CD14-positive monocyte (primary cell): ENCODE measurements at places on chromosomes 16 and 17.

- peaks cover 22% of the 10 kb centered on the region for H3K36me3 ChIP-seq
- H3K27ac ChIP-seq = peak overlapping the region; percentile 89
- H3K4me3 ChIP-seq = no peak overlapping the region
- H3K27me3 ChIP-seq = no peaks in the 10 kb centered on the region
- peak; percentile 90 for DNase-seq
Observed at GRCh38 chr17:560432-560873, 154.2 kb downstream of the VPS53 start.

- DNase-seq = peak; percentile 99
- no peaks in the 10 kb centered on the region for H3K27me3 ChIP-seq
- H3K4me3 ChIP-seq = peak overlapping the region; percentile 14
- no peaks in the 10 kb centered on the region for H3K36me3 ChIP-seq
- H3K4me1 ChIP-seq = peaks cover 19% of the 10 kb centered on the region
- peak overlapping the region; percentile 80 for H3K27ac ChIP-seq
Observed at GRCh38 chr16:86018487-86018886, 119.5 kb downstream of the IRF8 start.

DNA sequence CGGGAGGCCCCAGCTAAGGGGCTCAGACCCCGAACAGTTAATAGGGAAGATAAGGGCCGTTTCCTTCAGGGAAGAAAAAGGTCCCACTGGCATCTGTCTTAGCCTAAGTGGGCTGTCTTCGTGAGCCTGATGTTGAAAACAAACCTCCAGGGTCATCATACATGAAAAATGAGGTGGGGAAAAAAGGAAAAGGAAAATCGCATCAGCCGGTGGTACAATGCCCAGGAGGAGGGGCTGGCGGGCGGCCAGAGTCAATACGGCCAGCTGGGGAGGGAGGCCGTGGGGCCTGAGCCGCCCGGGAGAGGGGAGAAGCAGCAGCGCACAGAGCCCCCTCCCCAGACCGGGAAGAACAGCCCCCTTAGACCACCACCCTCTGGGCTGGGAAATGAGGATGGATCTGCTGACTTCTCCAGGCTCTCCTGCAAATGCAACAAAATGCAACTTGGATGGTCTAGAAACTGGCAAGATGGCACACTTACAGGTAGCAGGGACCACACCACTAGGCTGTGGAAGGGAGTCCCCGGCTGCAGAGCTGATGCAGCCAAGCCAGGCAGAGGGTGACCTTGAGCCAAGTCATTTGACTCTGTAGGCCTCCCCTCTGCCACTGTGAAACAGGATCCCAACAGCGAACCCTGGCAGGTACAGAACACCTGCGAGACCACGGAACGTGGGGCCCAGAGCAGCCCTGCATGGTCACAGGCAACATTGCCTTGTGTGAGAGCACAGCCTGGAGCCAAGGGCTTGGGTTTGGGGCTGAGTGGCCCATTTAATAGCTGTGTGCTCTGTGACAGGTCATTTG lies 448.5 kb downstream of the SOX9 start:
- H3K36me3 ChIP-seq = no peaks in the 10 kb centered on the region
- no peak for DNase-seq
- no peak overlapping the region for H3K27ac ChIP-seq
- no peaks in the 10 kb centered on the region for H3K27me3 ChIP-seq

GRCh38 chr16:84052071-84052622 lies 9.6 kb upstream of the SLC38A8 start:
- no peak for DNase-seq
- no peaks in the 10 kb centered on the region for H3K4me1 ChIP-seq
- H3K36me3 ChIP-seq = peaks cover 65% of the 10 kb centered on the region
- no peaks in the 10 kb centered on the region for H3K27me3 ChIP-seq
- no peak overlapping the region for H3K4me3 ChIP-seq

GRCh38 chr16:62625326-62625725 lies 589.1 kb upstream of the CDH8 start:
- H3K4me1 ChIP-seq = no peaks in the 10 kb centered on the region
- no peak overlapping the region for H3K27ac ChIP-seq

- H3K27ac ChIP-seq = no peak overlapping the region
- no peaks in the 10 kb centered on the region for H3K27me3 ChIP-seq
- no peaks in the 10 kb centered on the region for H3K36me3 ChIP-seq
- DNase-seq = no peak
- H3K4me1 ChIP-seq = peaks cover 57% of the 10 kb centered on the region
Observed at GRCh38 chr16:57672416-57672815, 4.3 kb downstream of the ADGRG3 start.

GRCh38 chr16:88856122-88856827 lies 472 bp downstream of the GALNS start:
- H3K27ac ChIP-seq = peak overlapping the region; percentile 70
- H3K27me3 ChIP-seq = no peaks in the 10 kb centered on the region
- peaks cover 27% of the 10 kb centered on the region for H3K36me3 ChIP-seq
- H3K4me3 ChIP-seq = peak overlapping the region; percentile 38

- no peak overlapping the region for H3K27ac ChIP-seq
- DNase-seq = no peak
- no peaks in the 10 kb centered on the region for H3K36me3 ChIP-seq
- no peak overlapping the region for H3K4me3 ChIP-seq
- H3K27me3 ChIP-seq = no peaks in the 10 kb centered on the region
- peaks cover 38% of the 10 kb centered on the region for H3K4me1 ChIP-seq
Observed at GRCh38 chr16:30163538-30163937, 19.9 kb upstream of the CORO1A start.

DNA sequence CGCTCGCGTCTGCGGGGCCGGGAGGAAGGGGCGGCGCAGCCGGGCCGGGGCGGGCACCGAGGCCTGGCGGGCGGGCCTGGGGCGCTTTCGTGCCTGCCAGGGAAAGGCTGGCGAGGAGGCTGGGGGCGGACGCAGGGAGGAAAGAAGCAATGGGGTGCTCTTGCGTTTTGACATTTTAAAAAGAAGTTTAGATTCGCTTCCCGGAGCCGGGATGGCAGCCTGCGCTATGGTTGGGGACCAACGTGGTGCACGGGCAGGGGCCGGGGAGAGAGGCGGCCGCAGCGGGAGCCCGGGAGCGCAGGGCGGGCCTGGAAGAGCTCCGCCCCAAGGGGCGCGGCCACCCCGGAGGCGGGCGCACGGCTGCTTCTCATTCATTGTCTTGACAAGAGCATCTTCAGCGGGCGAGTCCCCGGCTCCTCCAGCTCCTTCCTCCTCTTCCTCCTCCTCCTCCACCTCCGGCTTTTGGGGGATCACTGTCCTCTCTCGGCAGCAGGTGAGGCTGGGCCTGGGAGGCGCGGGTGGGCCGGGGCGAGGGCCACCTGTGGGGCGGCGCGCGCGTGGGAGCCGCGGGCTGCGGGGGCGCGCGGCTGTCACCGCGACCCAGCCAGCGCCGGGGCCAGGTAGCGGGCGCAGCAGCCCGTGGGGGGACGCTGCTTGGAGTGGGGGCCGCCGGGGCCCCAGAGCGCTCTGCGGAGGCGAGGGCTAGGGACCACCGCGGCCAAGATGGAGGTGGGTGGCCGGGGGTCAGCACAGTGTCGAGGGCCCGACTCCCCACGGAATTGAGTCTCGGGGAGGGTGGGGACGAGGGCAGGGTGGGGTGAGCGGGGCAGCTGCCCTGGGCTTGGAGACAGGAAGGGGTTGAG lies at the start of gene CORO1A:
TSS of gene CORO1A (plus strand) at position 370 of the 863 bp plus-strand sequence. CDS start 1,608 bp downstream, outside the sequence.
- H3K36me3 ChIP-seq = peaks cover 22% of the 10 kb centered on the region
- peak within 1 kb of the TSS; percentile 70 for H3K4me3 ChIP-seq
- H3K4me1 ChIP-seq = peaks cover 45% of the 10 kb centered on the region
- H3K27me3 ChIP-seq = no peaks in the 10 kb centered on the region
- H3K27ac ChIP-seq = peak within 1 kb of the TSS; percentile 70

DNA sequence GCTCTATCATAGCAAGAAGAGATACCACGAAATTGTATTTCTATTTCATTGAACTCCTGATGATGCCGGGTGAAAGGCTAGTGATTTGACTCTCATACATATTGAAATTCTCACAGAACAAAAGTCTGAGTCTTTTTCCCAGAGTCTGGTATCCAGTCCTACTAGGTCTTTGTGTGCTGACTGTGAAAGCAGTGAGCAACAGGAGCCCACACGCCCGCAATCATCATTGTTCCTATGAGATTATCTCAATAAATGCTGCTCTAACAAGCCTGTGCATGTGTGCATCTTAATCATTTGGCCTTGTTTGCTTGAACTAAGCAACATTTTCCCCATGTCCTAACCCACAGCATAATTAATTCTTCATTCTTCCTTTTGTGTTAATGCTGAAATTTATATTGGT lies 1466.0 kb downstream of the CDH11 start:
- H3K27me3 ChIP-seq = no peaks in the 10 kb centered on the region
- H3K4me1 ChIP-seq = no peaks in the 10 kb centered on the region
- no peak overlapping the region for H3K27ac ChIP-seq

DNA sequence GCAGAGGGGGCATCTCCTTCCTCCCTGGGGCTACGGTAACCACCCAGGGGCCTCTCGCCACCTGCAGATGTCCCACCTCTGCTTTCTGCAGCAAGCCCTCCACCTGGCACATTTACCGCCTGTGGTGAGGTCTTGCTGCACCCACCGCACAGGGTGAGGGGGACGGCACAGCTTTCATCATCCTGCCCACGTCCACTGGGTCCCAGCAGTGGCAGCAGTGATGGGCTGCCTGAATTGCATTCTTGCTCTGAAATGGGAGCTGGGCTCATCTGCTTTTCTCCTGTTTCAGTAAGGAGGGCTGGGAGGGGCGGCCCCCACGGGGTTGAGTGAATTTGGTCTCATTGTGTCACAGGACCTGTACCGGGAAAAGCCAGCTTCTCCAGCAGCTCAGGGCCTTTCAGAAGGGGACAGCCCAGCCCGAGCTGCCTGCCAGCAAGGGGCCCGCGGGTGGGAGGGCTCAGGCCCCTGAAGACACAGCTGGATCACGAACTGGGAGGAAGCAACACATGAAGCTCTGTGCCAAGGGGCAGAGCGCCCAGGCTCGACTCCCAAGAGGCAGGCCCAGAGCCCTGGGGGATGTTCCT lies 12.7 kb downstream of the DNAAF8 start:
- DNase-seq = no peak
- H3K27me3 ChIP-seq = no peaks in the 10 kb centered on the region
- peaks cover 6% of the 10 kb centered on the region for H3K4me1 ChIP-seq

DNA sequence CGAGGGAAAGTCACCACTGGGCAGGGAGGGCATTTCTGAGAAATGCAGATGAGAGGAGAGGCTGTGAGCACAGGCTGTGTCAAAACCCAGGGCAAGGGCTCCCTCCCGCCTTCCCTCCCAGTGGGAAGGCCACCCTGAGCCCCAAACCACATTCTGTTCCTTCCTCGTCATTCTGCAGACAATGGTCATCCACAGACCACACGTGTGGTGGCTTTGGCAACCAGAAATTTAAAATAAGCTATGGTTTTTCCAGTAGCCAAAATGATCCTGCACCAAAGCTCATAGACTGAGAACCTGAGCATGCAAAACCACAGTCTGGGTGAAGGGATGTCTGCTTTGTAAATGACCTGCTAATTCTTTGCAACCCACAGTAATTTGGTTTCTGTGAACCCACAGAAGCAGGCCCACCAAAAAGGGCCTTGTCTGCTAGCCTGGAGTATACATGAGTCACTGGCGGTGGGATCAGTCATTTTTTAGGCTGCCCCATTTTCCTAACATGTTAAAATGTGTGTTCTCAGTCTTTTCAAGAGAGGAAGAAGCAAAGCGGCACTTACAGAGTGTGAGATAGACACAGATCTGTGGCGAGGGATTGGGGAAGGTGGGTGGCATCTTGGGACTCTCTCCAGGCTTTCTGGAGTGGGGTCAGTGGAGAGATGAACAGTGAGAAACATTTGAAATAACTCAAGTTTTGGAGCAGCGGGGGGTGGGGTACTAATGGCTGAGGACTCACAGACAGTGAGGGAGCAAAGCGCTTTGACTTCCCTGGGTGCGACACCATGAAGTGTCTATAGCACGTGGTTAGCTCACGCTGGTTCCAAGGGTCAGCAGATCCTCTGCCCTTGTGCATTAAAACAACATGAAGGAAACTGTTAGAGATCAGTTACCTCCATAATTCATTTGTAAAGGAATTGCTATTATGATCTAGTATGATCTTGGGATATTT lies 20.5 kb downstream of the GRB7 start:
- DNase-seq = no peak
- no peaks in the 10 kb centered on the region for H3K27me3 ChIP-seq
- H3K27ac ChIP-seq = no peak overlapping the region
- no peak overlapping the region for H3K4me3 ChIP-seq
- H3K36me3 ChIP-seq = no peaks in the 10 kb centered on the region
- H3K4me1 ChIP-seq = peaks cover 36% of the 10 kb centered on the region

GRCh38 chr16:27080895-27081294 lies 14.2 kb downstream of the C16orf82 start:
- no peaks in the 10 kb centered on the region for H3K27me3 ChIP-seq
- no peak overlapping the region for H3K4me3 ChIP-seq
- no peaks in the 10 kb centered on the region for H3K4me1 ChIP-seq
- no peak overlapping the region for H3K27ac ChIP-seq

GRCh38 chr17:77466596-77467223 lies 325.9 kb downstream of the SEC14L1 start:
- peaks cover 78% of the 10 kb centered on the region for H3K4me1 ChIP-seq
- no peaks in the 10 kb centered on the region for H3K27me3 ChIP-seq
- peak overlapping the region; percentile 96 for H3K27ac ChIP-seq
- no peak overlapping the region for H3K4me3 ChIP-seq

DNA sequence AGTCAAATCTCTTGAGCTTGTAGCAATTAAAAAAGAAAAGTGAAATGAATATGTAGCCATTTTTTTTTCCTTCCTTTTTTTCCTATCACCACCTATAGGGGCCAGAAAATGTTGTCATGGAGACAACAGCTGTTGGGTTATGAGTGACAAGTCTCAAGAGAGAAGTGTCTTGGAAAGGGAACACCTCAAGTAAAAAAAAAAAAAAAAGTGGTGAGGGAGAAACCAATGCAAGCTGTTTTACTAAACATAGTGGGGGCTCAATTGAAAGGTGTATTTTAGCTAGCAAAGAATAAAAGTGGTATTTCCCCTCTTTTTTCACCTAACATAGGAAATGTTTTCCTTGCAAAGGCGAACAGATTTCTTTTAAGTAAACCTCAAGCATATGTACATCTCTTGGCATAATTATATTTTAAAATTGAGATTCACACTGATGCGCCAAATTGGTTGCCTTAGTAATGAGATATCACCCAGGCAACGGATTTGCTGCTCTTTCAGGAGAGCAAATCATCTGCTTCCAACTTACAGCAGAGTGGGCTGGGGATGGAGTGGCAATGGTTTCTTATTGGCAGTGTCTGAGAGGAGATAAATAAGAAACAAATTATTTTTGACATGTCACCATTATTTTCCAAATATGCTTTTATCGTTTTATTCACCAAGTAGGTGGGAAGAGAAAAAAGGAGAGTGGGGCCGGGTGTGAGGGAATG lies 183.6 kb downstream of the MYO1D start:
- H3K4me1 ChIP-seq = no peaks in the 10 kb centered on the region
- H3K27ac ChIP-seq = no peak overlapping the region
- H3K27me3 ChIP-seq = no peaks in the 10 kb centered on the region
- no peak overlapping the region for H3K4me3 ChIP-seq
- DNase-seq = no peak

- H3K27me3 ChIP-seq = peaks cover 1% of the 10 kb centered on the region
- no peak overlapping the region for H3K4me3 ChIP-seq
- peak; percentile 35 for DNase-seq
Observed at GRCh38 chr16:685967-686366, 1.8 kb upstream of the JMJD8 start.

DNA sequence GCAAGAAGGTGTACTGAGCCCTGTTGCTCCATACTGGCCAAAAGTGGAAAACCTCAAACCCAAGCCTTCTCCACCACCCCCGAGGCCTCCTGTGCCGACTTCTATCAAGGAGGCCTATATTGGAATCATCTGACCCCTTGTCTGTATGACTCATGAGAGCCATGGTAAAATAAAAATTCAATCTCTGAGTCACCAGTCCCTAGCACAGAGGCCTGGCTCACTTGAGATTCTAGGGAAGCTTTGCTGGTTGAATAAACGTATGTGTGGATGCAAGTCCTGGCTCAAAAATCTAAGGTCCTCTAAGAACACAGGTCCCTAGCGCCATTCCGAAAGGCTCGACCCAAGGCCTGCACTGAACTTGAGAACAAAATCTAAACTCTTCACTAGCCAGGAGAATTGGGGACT lies 15.0 kb downstream of the NSMCE1 start:
- no peak overlapping the region for H3K27ac ChIP-seq
- no peaks in the 10 kb centered on the region for H3K27me3 ChIP-seq
- no peak overlapping the region for H3K4me3 ChIP-seq
- DNase-seq = no peak
- H3K4me1 ChIP-seq = no peaks in the 10 kb centered on the region
- peaks cover 21% of the 10 kb centered on the region for H3K36me3 ChIP-seq
